Hypothalamus (tissue), 51 donors: ENCODE measurements at places on chromosomes 1 and 21.

- no peak for DNase-seq
Measured at GRCh38 chr1:110380672-110381283, 10.0 kb downstream of the SLC16A4 start.

GRCh38 chr1:87170157-87170556, 158.5 kb upstream of the LMO4 start:
- no peak for DNase-seq

- DNase-seq, result no peak
Measured at GRCh38 chr1:161981735-161982506, 41.7 kb downstream of the OLFML2B start.

DNA sequence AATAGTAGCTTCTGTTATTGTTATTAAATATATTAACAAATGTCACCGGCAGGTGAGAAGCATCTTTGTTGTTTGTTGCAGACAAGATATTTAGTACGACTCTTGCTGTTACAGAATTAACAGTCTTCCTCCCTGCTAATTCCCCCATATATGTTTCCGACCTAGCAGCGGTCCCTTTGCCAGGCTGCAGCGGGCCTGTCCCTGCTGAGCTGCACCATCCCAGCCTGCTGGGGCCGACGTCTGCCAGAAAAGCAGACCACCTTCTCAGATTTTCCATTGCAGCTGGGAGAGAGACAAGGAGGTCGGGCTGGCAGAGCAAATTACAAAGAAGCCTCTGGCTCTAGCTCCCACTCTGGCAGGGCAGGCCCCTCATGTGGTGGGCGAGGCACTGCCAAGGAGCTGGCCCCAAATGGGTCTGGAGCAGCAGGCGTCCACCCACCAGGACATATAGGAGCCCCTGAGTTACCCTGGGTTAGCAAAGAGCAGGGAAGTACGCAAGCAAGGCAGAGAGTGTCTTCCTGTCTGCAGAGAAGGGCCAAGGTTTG, 142.7 kb downstream of the FOXD2 start:
- no peak for DNase-seq

DNA sequence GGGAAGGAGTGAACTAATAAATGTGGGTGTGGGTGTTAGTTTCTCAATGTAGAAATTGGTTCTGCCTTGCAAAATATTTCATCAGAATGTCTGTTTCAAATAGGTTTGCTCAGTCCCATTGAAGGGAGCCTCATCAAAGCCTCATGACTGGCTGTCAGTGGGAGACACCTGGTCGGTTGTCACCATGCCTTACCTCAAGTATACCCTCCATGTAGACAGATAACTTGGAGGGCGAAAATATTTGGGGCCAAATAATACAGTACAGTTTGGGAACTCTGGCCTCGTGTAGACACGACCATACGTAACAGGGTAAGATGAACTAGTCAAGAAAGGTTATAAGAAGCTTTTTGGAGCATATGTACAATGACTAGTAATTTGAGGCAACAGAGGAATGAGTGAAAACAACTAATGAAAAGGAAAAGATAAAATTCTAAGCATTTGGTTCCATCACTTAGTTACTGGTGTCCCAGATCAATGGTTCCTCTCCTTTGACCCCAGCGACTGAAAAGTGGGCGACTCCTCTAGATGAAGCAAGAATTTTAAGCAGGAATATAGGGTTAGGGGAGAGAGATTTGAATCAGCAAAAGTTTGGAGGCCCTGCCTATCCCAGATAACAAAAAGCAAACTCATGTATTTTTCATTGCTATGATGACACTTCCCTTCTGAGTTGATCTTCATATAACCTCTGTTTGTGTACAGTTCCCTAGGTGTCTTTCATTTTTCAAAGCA, 163.9 kb downstream of the LRRC40 start:
- DNase-seq, result no peak

DNA sequence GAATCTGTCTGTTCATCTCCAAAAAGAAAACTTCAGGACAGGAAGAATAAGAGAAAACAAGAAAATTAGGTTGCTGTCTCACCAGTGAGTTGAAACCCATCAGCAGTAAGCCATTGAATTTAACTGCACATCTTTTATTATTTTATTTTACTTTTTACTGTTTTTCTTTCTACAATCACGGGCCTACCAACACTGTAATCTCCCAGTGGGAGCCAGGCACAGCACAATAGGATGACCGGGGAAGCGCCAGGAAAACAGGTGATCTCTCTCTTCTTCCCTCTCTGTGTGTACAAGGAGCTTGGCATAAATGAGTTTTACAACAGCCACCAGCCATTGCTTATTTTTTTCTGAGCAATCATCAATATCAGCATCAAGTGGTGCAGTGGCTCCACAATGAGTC, 113.1 kb upstream of the ESRRG start:
- no peak for DNase-seq

GRCh38 chr1:46118856-46119255, 13.6 kb downstream of the PIK3R3 start:
- no peak for DNase-seq

- no peak for DNase-seq
Measured at GRCh38 chr1:207274882-207275281, 46.6 kb upstream of the CD55 start.

- no peak for DNase-seq
Measured at GRCh38 chr1:8902765-8903164, 24.3 kb upstream of the ENO1 start.

DNA sequence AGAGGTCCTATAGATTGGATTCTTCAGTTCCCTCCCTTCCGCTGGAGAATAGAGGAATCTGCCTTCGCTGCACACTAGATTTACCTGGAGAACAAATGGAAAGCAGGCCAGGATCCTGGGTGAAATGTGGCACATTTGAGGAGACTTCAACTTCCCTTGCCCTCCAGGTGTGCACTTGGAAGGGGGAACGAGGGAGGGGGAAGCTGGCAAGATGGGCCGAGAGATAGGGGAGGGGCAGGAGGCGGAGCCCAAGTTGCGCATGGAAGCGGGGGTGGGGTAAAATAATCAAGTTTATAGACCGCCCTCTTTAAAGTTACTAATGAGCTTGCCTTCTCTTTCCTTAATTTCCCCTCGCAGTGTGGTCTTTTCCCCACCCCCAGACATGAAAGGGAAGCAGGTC, 155.7 kb upstream of the CAMK1G start:
- DNase-seq, result no peak

- DNase-seq, result no peak
Measured at GRCh38 chr1:18684303-18684702, 53.7 kb downstream of the PAX7 start.

GRCh38 chr1:174841747-174842146, 158.0 kb upstream of the CACYBP start:
- no peak for DNase-seq

GRCh38 chr1:78420688-78421087, 70.1 kb upstream of the PTGFR start:
- DNase-seq, result no peak

- no peak for DNase-seq
Measured at GRCh38 chr1:15031251-15031933, 122.2 kb upstream of the TMEM51 start.

DNA sequence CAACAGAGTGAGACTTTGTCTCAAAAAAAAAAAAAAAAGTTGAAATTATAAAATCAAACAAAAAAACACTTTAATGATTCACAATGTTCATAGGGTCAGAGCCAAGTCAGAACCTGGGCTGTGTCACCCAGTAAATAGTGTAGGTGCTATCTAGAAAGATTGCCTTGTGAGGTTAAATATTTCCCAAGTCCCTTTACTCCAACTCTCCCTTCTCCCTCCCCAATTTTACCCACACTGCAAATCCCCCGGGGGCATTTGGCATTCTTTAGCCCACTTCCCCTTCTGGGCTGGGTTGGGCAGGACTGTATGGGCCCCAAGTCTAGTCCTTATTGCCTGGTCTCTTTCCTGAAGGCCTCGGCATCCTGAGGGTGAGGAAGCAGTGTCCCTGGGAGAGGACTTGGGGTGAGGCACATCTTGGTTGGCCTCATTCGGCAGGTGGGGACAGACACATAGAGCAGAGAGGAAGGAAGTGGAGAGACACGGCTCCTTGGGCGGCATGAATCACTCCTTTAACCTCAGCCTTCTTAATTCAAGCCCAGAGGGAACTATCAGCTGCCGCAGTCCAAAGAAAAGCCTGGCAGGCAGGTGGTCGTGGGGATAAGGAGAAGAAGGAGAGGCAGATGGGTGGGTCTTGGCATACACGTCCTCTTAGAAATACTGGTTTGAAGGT, 8.2 kb downstream of the ADORA1 start:
- DNase-seq, result no peak

- DNase-seq, result no peak
Measured at GRCh38 chr1:203323587-203323986, 18.3 kb downstream of the BTG2 start.

DNA sequence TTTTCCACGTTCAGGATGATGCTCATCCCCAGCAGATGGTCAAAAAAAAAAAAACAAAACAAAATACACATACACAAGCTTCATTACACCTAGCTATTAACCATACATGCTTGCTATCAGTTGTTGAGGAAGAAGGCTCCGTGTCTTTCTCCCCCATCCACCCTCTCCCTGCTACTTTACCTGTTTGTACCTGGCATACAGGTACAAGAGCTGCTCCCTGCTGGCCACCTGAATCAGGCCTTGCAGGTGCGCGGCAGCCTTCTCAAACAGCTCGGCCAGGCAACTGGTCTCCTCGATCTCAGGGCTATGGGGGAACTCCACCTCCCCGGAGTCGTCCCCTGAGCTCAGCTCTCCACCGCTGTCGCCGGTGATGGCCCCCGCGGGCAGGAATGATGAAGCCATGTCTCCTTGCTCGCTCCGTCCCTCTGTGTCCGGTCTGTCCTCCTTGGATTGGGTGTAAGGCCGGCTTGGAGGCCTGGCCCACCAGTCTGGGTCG, 464 bp downstream of the ACBD6 start:
- DNase-seq, result no peak

- DNase-seq, result no peak
Measured at GRCh38 chr1:41700581-41700980, 216.1 kb upstream of the EDN2 start.

DNA sequence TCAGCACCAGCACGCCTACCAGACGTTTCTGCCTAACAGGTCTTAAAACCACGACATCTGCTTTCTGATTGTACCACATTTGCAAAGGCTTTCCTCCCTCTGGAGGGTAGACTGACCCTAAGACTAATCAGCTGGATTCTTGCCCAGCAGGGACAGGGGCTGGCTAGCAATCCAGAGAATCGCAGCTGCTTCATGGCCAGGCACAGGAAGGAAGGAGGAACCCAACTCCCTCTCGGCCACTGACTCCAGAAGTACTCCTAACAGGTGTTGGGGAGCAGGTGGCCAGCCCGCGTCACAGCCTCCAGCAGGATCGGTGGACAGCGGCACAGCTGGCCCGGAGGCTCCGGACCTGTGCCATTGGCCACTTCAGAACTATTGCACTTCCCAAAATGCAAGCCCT, 180.8 kb downstream of the NPHP4 start:
- no peak for DNase-seq

- no peak for DNase-seq
Measured at GRCh38 chr21:15840406-15840805, 110.6 kb downstream of the USP25 start.

- DNase-seq, result no peak
Measured at GRCh38 chr1:38097284-38097898, 50.8 kb upstream of the POU3F1 start.

- no peak for DNase-seq
Measured at GRCh38 chr1:71023515-71023914, 24.1 kb downstream of the PTGER3 start.

GRCh38 chr1:30318864-30319718, 404.3 kb downstream of the MATN1 start:
- no peak for DNase-seq

DNA sequence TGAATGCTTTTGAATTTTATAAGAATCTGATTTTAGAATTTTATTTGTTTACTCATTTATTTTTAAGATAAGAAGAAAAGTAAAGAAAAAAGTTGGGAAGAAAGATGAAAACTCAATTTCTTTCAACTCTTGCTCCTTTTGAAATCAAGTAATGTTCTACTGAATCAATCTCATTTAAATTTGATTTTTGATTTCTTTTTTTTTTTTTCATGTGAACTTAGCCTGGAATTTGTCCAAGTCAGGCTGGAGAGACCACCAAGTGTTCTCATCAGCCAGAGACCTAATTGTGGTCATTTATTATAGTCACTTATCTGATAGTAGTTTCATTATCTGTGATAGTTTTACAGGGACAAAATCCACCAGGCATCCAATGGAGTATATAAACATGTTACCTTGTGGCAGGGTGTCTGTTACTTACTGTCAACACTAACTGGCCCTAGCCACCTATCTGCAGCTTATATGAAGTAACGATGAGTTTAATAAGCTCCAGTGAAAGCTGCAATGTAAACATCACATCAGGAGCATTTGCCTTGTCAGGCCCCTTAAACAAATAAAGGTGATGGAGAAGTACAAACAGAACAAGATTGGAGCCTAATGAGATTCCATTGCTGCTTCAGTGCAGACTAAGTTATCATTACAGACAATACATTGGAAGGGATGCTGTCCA, 39.2 kb downstream of the HLX start:
- DNase-seq, result no peak

DNA sequence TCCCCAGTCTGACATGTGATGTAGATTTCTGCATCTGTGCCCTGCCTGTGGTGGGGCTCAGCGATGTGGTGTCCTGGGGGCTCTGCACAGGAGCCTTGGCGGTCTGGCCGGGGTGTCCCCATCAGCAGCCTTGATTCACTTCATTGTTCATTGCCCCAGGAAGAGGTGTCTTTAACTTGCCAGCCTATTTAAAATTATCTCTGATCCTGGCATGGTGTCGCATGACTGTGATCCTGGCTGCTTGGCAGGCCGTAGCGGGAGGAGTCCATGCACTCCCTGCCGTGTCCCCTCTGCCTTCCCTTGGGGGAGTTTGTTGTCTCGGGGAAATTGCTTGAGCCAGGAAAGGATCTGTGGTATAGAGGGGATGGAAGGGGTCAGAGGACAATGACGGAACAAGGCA, 59.9 kb downstream of the TRIM11 start:
- no peak for DNase-seq

DNA sequence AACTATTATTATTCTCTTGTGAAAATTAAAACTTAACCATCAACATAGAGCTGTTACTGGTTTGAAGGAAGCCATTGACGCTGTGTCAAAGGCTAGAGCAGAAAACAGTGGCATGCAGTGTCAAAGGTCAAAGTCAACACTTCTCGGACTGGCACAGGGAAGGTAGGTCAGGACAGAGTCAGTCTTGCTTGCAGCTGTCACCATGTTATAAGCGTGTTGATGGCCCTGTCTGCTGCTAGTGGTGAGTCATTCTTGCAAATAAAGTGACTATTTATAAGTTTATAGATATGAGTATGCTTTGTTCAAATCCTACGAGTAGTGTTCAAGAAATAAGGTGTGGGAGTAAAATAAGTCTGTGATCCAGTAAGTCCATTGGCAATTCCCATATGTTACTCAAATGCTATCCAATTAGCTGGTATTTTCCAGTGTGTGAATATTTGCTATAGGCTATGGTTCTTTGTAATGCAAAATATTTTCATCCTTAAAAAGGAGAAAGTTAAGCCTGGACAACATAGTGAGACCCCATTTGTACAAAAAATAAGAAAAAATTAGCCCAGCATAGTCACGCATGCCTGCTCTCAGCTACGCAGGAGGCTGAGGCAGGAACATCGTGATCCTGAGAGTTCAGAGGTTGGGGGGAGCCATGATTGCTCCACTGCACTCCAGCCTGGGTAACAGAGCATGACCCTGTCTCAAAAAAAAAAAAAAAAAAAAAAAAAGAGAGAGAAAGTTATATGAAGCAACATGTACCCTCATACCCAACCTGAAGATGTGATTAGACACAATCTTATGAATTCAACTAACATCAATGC, 26.3 kb upstream of the TINAGL1 start:
- no peak for DNase-seq
